Fibroblast of lung (primary cell): ENCODE measurements at places on chromosomes 1 and 21. TPM values are rescaled to one million over a fixed set of nuclear protein-coding genes. Genes with fewer than 3 reads are reported as not detected.

BCL10 gene
- 21.3 and 30.2 TPM in 2 replicates for total RNA-seq

WNT3A gene
- total RNA-seq = not detected in 2 replicates

TMED5 gene
- 65.2 and 82.6 TPM in 2 replicates for total RNA-seq

TNFRSF1B gene
- total RNA-seq = 23.9 and 24.8 TPM in 2 replicates

IRF2BP2 gene
- 71.8 and 113 TPM in 2 replicates for total RNA-seq

DHRS3 gene
- 36.8 and 68.1 TPM in 2 replicates for total RNA-seq

SELP gene
- not detected in 2 replicates for total RNA-seq

USP21 gene
- 7.7 and 10.2 TPM in 2 replicates for total RNA-seq
